Renal cortical epithelial cell (primary cell): ENCODE measurements at places on chromosomes 2 and 18. TPM values are rescaled to one million over a fixed set of nuclear protein-coding genes. Genes with fewer than 3 reads are reported as not detected.
A peak's percentile ranks its signal among the peaks of the same experiment; 100 is the strongest.

SERPINB4 gene
- 0.17 and 0.35 TPM in 2 replicates for total RNA-seq

IAH1 gene
- total RNA-seq, result 47.7 and 86.1 TPM in 2 replicates

DNA sequence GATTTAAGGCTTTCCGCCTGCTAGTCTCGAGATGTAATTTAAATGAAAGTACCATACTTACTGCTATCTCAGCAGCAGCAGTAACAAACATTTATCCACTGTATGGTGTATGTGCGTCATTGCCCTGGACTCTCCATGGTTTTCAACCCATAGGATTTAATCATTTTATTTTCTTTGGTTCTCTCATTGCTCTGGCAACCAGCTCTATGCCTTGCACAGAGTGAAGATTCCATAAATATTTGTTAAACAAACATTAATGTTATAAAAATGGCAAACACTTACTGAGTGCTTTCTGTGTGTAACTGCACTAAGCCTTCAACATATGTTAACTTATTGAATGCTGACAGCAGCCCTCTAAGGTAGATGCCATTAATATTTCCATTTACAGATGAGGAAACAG is 1.3 kb upstream of the LMAN1 start:
- DNase-seq, result no peak

DNA sequence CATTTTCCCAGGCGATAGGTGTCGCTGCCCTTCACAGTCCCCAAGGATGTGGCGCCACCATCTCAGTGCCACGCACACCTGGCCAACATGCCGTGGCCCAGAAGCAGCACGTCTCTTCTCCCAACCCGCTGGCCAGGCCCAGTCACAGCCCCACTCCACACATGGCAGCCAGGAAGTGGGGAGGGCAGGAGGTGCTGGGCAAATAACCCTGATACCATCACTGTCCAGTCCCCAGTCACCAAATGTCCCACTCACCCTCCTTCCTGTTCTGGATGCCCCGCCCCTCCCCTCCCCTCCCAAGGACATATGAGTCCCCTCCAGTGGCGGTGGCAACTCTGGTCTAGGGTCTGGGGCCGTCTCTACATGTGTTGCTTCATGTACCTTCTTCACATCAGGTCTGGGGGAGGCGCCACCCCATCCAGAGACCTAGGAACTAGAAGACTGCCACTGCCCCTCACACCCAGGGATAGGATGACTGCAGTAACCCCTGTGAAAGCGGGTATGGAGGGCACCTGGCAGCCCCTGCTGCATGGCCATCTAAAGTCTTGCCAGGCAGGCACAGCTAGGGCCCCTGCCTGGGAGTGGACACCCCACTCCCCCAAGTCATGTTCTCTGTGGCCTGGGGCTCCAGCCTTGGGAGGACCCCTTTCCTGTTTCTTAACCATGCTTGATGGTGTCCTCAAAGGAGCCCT is 7.3 kb upstream of the CAPN10 start:
- DNase-seq, result no peak

GRCh38 chr2:99875627-99876201 is 266.7 kb downstream of the AFF3 start:
- DNase-seq, result no peak

- peak; percentile 69 for DNase-seq
Measured at GRCh38 chr2:191846515-191847476, at the start of gene CAVIN2. TSS of gene CAVIN2 (minus strand) at chr2:191847088. CDS start at chr2:191846925, 163 bp downstream.

GLB1L gene
- total RNA-seq, result 9.8 and 12.9 TPM in 2 replicates
